Sigmoid colon (tissue), 7 donors: ENCODE measurements at places on chromosomes 1 and 21. TPM values are rescaled to one million over a fixed set of nuclear protein-coding genes. Genes with fewer than 3 reads are reported as not detected.

OR2T2 gene
- not detected for polyA plus RNA-seq

GRCh38 chr1:27567971-27568299 is 36.0 kb downstream of the AHDC1 start:
- DNase-seq, result no peak

C21orf58 gene
- 7.4 TPM for polyA plus RNA-seq

GPR37L1 gene
- polyA plus RNA-seq, result 1.8 TPM

- DNase-seq, result no peak
Measured at GRCh38 chr1:53454019-53454418, 5.2 kb upstream of the DMRTB1 start.

DNA sequence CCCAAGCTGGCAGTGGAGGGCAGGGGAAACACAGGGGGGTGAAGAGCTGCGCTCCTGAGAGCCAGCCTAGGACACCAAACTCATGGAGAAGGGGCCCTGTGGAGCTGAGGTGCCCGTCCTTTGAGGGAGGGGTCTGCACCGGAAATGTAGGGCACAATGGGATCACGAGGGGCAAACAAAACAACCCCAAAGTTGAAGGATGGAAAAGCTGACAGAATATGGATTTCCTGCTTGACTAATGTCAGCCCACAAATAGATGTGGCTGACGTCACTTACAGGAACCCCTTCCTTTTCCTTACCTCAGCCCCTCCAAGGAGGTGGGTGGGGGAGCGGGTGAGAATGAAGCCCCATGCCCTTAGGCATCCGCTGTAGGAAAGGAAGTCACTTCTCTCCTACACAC is 110.9 kb downstream of the KCNN3 start:
- DNase-seq, result peak; percentile 29

DNA sequence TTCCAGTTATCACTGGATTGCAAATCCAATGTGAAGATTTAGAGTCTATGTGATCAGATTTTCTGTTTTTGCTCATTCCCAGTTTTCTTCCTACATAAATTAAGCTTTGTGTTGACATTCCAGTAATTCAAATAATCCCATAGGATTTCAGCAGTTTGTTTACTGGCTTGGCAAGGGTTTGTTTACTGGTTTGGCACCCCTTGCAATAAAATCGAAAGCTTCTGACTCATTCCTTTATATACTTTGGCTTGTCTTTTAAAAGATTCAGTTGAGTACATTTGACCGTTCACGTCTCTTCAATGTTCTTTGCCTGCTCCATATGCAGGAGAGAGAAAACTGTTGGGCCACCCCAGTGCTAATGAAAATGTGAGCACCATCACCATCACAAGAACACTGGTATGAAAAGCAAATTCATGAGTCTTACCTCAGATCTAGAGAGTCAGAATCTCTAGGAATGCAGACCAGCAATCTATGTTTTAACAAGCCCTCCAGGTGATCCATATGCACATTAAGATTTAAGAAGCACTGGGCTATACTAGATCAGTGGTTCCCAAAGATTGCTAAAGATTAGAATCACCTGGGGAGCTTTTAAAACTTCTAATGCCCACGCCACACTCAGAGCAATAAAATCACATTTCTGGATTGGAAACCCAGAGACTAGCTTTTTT is 32.8 kb downstream of the ZC3H11B start:
- no peak for DNase-seq

TNFRSF4 gene
- polyA plus RNA-seq, result 1.2 TPM

USP24 gene
- 6.0 TPM for polyA plus RNA-seq

AK4 gene
- polyA plus RNA-seq, result 10.8 TPM

FCRLB gene
- not detected for polyA plus RNA-seq

DNA sequence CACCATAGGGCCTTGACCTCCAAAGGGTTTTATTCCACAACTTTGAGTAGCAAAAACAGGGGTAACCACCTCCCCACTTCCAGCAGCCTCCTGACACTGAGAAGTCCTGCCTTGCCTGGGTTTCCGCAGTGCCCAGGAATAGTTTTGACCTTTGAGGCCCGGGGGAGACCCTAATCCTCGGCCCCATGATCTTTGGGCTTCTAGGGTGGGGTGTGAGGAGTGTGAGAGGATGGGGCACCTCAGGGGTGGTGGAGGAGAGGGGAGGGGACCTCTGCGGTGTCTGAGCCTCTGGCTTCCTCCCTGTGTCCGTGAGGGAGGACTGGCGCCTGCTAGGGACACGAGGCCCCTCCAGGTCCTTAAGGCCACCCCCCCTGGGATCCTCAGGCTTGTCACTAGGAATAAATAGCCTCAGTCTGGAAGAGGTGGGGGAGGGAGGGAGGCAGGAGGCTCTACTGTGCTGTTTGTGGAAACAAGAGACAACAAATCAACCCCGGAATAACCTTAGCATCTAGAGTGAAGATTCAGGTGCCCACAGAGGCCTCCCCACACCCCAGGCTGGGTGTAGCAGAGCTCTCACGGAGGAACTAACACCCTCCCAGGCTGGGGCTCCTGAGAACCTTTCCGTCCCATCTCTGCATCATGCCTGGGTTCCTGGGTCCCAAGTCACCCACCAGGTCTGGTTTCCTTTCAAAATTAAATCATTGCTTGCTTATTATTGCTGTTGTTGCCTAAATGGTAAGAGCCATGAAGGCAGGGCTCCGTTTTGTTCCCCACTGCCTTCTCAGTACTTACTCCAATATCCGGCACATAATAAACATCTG is 904 bp upstream of the FHL3 start:
- no peak for DNase-seq

DNA sequence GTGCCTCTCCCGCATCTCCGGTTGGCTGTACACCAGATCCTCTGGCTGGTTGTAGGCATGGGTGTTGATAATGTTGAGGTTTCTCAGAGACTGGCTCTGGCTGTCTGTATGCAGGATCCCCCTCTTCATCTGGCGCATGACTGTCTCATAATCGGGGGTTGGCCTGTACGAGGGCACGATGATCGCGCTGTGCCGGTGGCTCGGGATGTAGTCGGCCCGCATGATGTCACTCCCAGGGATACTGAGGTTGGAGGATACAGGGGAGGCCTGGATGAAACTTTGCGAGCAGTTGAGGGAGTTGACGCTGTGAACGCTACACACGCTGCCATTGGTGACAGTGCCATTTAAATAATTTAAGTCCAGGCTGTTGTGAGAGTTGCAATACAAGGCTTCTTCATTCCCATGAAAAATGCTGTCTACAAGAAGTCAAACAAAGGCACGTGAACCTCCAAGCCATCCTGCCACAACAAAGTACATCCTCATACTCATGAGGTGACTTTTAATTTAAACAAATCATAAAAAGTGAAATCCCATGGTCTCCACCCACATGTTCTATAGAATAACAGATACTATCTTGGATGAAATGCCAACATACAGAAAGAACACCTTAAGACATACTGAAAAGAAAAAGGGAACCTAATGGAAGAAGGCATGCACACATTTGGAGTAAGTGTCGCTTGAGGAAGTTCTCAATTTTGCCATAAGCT is 103.6 kb downstream of the SMYD2 start:
- no peak for DNase-seq

- DNase-seq, result no peak
Measured at GRCh38 chr1:59138402-59138801, 158.5 kb upstream of the FGGY start.

TFAP2E gene
- not detected for polyA plus RNA-seq

DNA sequence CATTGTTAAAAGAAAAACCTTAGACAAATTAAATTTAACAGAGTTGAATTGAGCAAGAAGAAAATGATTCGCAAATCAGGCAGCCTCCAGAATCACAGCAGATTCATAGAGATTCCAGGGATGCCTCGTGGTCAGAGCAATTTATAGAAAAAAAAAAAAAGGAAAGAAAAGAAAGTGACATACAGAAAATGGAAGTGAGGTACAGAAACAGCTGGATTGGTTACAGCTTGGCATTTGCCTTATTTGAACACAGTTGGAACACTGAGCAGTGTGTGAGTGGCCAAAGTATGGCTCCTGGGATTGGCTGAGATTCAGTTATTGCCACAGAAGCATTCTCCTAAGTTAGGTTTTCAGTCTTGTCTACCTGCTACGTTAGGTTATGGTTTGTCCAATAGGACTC is 9.1 kb upstream of the C21orf91 start:
- DNase-seq, result no peak

- DNase-seq, result no peak
Measured at GRCh38 chr1:116038679-116039078, 62.4 kb downstream of the SLC22A15 start.

DNA sequence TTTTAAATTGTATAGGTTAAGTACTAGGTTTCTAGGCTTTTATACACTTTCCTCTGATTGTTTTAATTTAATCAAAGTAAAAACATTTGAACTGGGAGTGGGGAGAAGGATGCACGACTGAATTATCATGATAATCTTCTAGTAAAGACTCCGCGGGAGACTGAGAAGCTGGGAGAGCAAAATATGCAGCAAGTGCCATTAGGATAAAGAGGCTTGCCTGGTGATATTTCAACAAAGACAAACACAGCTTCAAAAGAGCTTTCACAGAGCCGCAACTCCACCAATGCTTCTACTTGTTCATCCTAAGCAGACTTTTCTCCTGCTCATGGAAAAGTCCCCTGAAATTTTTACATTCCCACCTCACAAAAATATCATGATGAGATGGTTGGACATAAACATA is 239.0 kb upstream of the PTBP2 start:
- no peak for DNase-seq

- no peak for DNase-seq
Measured at GRCh38 chr1:185295091-185295490, 22.0 kb downstream of the IVNS1ABP start.

- no peak for DNase-seq
Measured at GRCh38 chr21:27806281-27806680, 839.4 kb upstream of the ADAMTS5 start.

- no peak for DNase-seq
Measured at GRCh38 chr21:37848721-37849490, 67.4 kb downstream of the KCNJ6 start.

DNA sequence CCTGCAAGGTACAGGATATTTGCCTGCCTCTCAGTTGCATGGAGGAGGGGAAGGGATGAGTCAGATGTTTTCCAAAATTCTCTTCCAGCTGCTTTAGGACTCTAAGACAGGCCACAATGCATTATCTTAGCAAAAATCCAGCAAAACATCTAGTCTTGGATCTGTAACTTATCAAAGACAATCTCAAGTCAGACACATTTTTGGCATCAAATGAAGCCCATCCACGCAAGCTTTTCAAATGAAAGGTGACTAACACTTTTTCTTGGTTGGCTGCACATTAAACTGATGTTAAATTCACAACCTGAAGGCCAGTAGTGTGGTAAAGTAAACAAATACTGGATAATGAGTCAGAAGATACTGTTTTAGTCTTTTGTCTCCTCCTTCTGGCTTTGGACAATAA is 21.3 kb downstream of the FAM78B start:
- DNase-seq, result no peak

DNA sequence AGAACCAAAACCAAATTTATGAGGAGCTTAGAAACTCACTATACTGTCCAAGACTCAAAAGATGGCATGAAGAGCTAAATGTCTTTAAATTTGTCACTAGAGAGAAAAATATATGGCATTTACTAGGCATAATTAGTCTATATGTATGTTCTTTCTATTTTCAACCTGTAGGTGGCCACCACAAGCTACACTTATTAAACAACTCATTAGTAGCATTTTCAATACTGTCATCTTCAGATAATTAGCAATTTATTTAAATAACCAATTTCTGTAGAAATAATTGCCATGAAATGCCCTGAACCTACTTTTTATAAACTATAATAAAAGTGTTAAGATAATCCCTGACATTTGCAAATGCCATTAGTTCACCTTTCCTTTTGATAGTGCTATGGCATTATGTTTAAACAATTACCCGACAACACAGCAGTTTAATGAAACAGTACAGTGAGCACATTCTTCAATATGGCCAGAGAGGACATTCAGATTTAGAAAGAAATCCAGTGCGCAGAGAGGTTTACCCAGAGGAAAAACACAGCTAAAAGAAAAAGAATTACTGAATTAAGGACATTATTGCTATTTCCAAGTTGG is 522.5 kb downstream of the PTBP2 start:
- no peak for DNase-seq

FCRL3 gene
- polyA plus RNA-seq, result under 0.01 TPM

DNA sequence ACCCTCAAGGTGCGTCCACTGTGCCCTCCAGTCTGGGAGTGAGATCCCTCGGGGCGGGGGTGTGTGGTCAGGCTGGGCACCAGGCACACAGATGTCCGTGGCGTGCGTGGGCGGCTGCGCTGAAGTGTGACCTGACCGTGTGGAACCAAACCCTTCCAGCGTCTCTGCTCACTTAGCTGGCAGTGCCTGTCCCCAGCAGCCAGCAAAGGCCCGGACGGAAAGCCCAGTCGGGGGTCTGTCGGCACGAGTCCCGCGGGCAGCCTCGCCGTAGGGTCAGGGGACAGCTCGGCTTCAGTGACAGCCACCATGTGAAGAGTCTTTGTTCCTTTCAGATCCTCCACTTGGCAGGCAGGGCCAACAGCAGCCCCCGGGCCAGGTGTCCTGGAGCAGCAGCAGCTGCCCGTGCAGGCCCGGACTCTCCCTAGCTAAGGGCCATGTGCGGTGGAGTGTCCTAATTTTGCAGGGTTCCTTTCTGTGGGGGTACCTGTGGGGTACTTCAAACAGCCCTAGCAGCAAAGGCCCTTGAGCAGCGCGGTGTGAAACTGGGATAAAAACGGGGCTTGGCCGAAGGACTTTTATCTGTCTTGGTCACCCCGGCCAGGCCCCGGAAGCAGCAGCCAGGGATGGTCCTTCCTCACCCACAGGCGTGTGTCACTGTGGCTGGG is 11.6 kb downstream of the TTLL10 start:
- no peak for DNase-seq

DNA sequence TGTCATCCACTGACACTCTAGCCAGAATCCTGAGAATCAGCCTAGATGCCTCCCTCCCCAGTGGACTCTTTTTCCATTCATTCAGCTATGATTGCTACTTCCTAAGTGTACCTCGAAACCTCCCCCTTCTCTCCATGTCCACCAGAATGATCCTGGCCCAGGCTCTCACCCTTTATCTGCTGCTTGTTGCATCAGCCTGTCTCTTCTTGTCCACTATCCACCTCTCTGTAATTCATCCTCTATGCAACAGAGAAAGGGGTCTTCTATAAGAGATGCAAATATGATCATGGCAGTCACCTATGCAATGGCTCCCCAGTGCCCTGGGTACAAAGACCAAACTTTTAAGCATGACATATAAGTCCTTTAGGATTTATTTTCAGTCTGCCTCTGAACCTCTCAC is 37.7 kb downstream of the JUN start:
- no peak for DNase-seq

- DNase-seq, result no peak
Measured at GRCh38 chr1:22131875-22132486, 10.9 kb downstream of the WNT4 start.

USP1 gene
- 14.4 TPM for polyA plus RNA-seq

AGBL4 gene
- polyA plus RNA-seq, result not detected

- no peak for DNase-seq
Measured at GRCh38 chr1:210072896-210073504, 135.0 kb downstream of the SYT14 start.

GRCh38 chr1:9626201-9626608 is 25.3 kb upstream of the PIK3CD start:
- no peak for DNase-seq

- no peak for DNase-seq
Measured at GRCh38 chr1:212860713-212861581, 2.9 kb downstream of the FLVCR1 start.

GRCh38 chr1:181497870-181498269 is 14.6 kb downstream of the CACNA1E start:
- DNase-seq, result no peak

- no peak for DNase-seq
Measured at GRCh38 chr1:31531177-31531999, 44.9 kb upstream of the TINAGL1 start.

- DNase-seq, result no peak
Measured at GRCh38 chr1:98420376-98421084, 241.0 kb upstream of the SNX7 start.
